ENCODE measurements at places on chromosomes 2 and 18. TPM values are rescaled to one million over a fixed set of nuclear protein-coding genes. Genes with fewer than 3 reads are reported as not detected.

The STK25 gene
- 272 TPM for total RNA-seq

The BAZ2B gene
- 36.5 TPM for total RNA-seq

The EPHA4 gene
- total RNA-seq: 17.5 TPM

The CXCR1 gene
- total RNA-seq: not detected

The MREG gene
- total RNA-seq: 3.0 TPM

The DYNAP gene
- not detected for total RNA-seq

The APOB gene
- total RNA-seq: under 0.01 TPM

The ANKRD62 gene
- not detected for total RNA-seq

The TCF4 gene
- total RNA-seq: 26.7 TPM

The KRTCAP3 gene
- not detected for total RNA-seq

The MAB21L4 gene
- total RNA-seq: not detected

The GCG gene
- not detected for total RNA-seq

The CHRNG gene
- not detected for total RNA-seq

The SERPINB7 gene
- total RNA-seq: 33.6 TPM

The SGPP2 gene
- not detected for total RNA-seq

The TOGARAM2 gene
- under 0.01 TPM for total RNA-seq

The SETBP1 gene
- 0.44 TPM for total RNA-seq

The ACMSD gene
- total RNA-seq: not detected

The FAM237A gene
- not detected for total RNA-seq

The FMNL2 gene
- 31.9 TPM for total RNA-seq

The VIL1 gene
- total RNA-seq: not detected

The ALPI gene
- not detected for total RNA-seq

The PTMA gene
- total RNA-seq: 668 TPM

The D2HGDH gene
- total RNA-seq: 22.8 TPM

The ST8SIA5 gene
- not detected for total RNA-seq

The CNDP1 gene
- total RNA-seq: 0.22 TPM

The CUL3 gene
- total RNA-seq: 58.3 TPM

The SLC38A11 gene
- total RNA-seq: 0.57 TPM

The SKA1 gene
- total RNA-seq: 2.0 TPM

The CTLA4 gene
- total RNA-seq: not detected

The BOK gene
- total RNA-seq: 37.4 TPM

The INO80C gene
- total RNA-seq: 7.4 TPM

The BCL11A gene
- total RNA-seq: 1.6 TPM

The DAW1 gene
- total RNA-seq: 1.5 TPM

The SP100 gene
- total RNA-seq: 104 TPM

The NPHP1 gene
- total RNA-seq: 3.3 TPM

The MFSD2B gene
- not detected for total RNA-seq

The ZSWIM2 gene
- not detected for total RNA-seq

The ANXA4 gene
- total RNA-seq: 32.8 TPM

The GAL3ST2 gene
- total RNA-seq: 0.14 TPM

The SLC5A7 gene
- total RNA-seq: not detected

The SNORC gene
- 2.2 TPM for total RNA-seq

The CYRIA gene
- 0.43 TPM for total RNA-seq

The KCNS3 gene
- 7.0 TPM for total RNA-seq
